Stimulated activated CD4-positive, alpha-beta T cell treated with anti-CD3 and anti-CD28 coated beads, Interleukin-15, amount 100 ng/mL, for 48 hours (primary cell): ENCODE measurements at places on chromosomes 1 and 21.

- DNase-seq, result no peak
Measured at GRCh38 chr1:18470671-18471355, 9.9 kb upstream of the KLHDC7A start.

DNA sequence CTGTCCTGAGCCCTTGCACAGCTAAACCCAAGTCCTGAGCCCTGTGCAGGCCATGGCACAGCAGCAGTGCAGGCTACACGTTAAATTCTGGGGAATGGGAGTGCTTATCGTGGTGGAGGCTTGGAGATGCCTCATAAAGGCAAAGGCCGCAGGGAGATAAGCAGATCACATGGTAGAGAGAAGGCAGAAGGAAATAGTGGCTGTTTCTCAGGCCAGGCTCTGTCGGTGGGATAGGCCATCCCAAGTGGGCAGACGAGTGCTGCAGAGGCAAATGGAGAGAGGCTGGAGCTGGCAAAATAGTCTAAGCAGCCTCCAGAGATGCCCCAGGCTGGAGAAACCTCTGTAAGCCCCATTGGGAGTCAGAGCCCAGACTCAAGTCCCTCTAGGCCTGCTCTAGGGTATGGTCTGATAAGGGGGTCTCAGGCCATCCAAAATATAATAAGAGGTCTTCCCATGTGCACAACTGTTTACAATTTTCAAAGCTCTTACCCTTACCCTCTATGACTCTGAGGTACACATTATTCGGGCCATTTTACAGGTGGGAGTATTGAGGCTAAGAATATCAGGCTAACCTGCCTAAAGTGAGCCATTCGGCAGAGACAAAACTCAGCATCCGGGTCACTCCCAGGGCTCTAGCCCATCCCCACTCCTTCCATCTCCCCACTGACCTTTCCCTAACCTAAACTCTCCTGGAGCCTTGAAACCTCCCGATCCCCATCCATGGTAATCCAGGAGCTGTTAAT, 79.6 kb downstream of the NKAIN1 start:
- DNase-seq, result no peak

GRCh38 chr1:116493036-116493435, 77.8 kb downstream of the CD58 start:
- no peak for DNase-seq

GRCh38 chr1:96416701-96417444, 304.7 kb upstream of the PTBP2 start:
- no peak for DNase-seq

GRCh38 chr1:201221201-201221846, 30.7 kb downstream of the IGFN1 start:
- DNase-seq, result no peak

DNA sequence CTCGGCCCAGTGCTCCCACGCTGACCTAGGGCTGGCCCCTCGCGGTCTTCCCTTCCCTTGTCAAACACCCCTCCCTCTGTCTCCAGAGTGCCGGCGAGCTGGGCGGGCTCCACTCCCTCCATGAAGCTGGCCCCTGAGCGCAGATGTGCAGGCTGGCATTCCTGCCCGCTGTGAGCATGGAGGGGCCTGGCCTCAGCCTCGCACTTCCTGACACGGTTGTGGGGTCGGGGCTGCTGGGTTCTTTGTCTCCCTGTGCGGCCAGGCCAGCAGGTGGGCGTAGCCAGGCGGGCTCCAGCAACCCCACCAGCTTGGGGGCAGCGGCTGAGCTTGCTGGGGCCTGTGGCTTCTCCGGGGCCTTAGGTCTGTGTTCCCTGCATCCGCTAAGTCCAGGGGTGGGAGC, 14.2 kb upstream of the PEX10 start:
- no peak for DNase-seq

DNA sequence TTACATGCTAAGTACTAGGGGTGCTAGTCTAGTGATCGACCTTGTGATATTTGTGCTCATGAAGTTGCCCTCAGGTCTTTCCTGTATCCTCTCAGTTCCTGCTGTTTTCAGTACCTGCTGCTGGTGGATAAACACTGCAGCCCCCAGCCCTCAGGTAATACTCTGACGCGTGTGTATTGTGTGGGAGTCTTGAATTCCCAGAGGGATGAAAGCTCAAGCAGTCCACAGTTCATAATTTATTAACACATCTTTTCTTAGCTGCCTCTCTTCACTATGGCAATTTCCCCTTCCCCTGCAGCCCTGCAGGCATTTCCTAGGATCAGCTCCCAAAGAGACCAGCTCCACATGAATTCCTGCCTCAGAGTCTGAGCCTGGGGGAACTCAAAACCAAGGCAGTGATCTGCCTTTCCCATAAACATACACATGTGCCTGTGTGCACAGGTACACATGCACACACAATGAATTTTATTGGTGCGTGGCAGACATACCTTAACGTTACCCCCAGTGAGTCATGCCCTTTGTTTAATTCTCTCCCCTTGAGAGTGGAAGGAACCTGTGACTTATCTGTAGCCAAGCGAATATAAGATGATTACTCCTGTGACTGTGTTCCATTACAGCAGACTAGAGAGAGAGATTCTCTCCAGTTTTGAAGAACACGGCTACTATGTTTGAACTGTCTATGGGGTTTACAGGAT, 14.1 kb upstream of the HMGCS2 start:
- no peak for DNase-seq
